ENCODE measurements at places on chromosomes 2 and 18.

DNA sequence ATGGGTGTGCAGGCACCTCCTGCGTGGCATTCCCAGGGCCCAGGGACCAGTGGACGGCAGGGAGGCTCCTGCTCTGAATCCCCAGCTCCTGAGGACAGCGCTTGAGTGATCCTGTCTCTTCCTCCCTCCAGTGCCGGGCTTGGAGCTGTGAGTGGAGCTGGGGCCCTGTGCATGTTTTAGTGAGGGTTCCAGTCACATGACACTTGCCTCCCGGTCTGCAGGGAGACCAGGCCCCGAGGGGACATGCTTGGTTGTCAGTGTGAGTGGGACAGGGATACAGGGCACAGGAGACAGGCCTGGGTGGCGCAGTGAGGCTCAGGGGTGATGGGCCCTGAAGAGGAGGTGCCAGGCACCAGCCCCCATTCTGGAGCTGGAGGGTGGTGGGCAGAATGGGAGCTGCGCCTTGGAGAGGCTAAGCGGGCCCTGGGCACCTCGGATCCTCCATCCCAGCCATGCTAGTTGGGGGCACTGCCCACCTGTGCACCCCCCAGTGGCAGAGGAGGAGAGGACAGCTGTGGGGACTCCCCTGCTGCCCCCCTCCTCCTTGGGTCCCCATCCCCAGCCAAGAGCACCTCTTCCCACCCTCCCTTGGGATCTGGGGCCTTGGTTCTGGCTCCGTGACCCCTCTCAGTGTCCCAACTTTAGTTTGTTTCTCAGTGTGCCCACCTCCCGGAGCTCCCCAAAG lies 12.0 kb downstream of the ARHGEF4 start:
- DNase-seq = no peak

GRCh38 chr2:162212366-162212765 lies 30.9 kb downstream of the FAP start:
- no peak for DNase-seq

DNA sequence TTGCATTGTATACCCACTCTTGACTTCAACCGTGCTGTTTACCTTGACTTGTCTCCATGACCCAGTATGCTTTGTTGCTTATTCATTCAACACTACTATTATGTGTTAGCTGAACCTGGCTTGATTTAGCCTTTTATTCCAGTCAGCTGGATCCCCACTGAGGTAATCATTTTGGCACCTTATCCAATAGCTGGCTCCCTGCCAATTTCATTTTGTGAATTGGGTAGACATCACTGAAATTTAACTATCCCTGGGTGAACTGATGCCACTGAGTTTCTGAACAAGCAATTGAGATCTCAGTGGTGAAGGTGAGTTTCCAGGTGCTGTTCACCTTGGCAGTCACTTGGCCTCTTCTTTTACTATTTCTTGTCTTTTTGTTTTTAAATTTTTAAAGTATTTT lies 584.3 kb downstream of the ADCYAP1 start:
- DNase-seq = no peak

DNA sequence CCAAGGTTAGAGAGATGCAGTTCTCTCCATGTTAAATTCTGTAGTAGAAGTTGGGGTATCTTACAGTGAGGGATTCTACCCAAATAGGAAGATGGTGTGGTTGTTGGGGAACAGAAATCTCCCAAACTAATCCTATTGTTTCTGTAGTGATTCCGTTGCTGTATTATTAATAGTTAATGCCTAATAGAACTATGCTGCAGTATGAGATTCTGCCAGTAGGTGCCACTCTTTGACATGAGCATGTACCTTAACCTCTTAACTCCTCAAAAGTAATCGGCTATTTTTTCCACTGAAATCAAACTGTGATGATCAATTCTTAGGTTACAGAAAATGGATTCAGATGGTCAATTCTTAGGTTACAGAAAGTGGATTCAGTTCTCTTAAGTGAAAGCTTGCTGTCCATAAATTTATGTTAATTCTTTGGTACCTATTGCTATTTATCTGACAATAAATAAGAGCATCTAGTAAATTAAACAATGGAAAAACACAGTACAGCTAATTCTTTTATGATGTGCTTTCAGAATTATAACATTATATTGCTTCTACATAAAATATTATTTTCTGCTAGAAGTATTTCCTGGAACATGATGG lies 97.9 kb upstream of the DLX2 start:
- DNase-seq = no peak

DNA sequence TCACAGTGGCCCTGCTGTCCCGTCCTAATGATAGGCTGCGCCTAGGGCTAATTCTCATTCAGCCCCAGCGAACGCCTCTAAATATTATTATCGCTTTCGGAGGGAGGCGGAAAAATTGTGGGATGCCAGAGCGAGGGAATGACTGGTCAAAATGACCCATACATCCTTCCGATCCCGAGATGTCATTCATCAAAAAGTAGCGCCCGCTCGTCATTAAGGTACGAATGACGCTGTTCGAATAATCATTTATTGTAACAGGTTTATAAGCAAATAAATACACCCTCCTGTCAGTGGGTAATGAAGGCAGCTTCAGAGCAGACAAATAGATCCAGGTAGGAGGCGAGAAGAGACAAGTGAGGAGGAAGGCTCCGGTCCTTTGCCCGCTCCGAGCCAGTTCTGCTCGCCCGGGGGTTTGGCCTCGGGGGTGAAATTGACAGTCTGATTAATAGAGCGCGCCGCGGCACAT lies at the start of gene EVX2:
TSS of gene EVX2 (minus strand) at position 167 of the 466 bp plus-strand sequence. CDS start 186 bp downstream, outside the sequence.
- DNase-seq = peak; percentile 57

GRCh38 chr2:28735511-28735910 lies 16.1 kb upstream of the PPP1CB start:
- no peak for DNase-seq

- no peak for DNase-seq
These were observed 62.8 kb downstream of the PRELID3A start for GRCh38 chr18:12470382-12471075.

DNA sequence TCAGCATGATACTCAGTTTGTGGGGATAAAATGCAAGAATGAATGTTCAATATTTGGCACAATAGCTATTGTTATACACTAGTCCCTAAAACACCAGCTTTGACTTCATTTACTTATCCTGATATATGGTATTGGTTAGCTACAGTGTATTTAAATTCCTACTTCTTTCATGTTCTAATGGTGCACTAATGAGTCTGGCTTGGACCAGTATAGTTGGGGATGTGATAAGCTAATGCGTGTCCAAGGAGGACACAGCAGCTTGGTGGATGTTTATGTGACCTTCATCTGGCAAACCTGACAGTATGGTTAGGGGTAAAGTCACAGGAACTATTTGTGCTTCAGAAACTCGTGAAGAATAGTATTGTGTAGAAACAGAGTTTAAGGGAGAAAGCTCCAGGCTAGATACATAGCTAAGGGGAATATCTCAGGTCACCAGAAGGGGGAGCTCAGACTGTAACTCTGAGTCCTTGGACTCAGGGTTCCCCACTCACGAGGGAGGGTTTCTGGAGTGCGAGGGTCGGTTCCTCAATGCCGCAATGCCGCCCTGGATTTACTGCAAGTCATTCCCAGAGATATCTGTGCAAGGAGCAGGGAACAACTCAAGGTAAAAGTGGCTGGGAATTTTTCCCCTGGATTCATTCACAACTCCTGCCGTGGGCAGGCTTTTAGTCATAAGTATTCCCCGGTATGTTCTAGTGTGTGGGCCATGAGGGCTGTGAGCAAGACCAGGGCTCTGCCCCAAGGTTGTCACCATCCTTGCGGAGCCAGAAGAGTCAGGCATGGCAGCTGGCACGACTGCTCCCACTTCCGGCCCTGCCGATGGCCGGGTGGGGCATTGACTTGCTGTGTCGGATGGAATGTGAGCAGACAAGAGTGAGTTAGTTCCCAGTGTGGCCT lies 14.5 kb downstream of the IL1R2 start:
- DNase-seq = no peak

- no peak for DNase-seq
These were observed 396.5 kb downstream of the CCDC85A start for GRCh38 chr2:56580242-56580641.

All from right forelimb (tissue), 1 donor.